ENCODE measurements at places on chromosomes 11 and 22.

- DNase-seq = no peak
These were observed 177.1 kb upstream of the PITPNB start for GRCh38 chr22:28096161-28096560.

DNA sequence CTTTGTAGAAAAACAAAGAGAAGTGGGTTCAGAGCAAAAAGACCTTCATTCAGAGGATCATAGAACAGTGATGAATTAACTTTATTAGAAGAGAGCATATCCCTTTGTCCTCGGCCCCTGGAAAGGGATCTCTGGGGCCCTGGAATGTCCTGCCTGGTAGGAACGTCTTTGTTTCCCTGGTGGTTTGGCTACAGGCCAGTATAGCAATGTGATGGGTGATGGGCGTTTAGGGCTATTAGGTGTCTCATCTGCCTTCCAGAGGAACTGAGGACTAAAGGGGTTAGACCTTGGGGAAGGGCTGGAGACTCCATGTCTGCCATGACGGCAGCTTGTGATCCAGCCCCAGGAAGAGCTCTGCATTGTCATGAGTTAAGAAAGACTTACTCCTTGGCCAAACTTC, 9.1 kb downstream of the APOL4 start:
- DNase-seq = no peak

GRCh38 chr11:120124355-120124754, 13.6 kb downstream of the TRIM29 start:
- no peak for DNase-seq

- DNase-seq = no peak
These were observed 19.2 kb upstream of the GLYATL2 start for GRCh38 chr11:58863697-58864096.

GRCh38 chr22:22849640-22850610, 37.7 kb upstream of the IGLL5 start:
- DNase-seq = no peak

DNA sequence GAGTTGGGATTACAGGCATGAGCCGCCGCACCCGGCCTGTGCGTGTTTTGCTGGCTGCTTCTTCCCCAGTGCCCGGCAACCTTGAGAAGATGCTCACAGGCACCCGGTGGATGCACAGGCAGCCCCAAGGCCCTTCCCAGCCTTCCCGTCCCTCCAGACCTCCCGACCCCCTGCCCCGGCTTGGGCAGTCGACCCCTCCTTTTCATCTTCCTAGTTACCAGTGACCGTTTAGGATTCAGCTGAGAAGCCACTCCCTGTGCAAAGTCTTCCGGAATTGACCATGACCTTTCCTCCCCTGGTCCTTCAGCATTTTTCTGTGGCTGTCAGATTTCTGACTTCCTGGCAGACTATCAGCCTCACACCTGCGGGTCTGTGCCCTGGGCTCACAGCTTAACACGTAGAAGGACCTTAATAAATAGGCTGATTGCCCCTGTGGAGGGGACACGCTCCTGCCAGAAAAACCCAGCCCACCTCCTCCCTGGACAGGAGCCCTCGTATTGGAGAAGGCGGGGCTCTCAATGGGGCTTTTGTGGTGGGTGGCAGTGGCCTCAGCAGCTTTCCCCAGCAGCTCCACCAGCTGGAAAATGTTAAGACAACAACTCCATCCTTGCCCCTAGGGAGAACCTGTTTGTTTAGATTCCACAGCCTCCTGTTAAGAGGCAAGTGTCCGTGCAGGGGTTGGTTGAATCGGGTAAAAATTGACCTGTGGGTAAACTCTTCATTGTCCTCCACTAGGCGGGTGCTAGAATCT, 10.4 kb upstream of the ANO1 start:
- no peak for DNase-seq

GRCh38 chr22:45207533-45207932, 33.2 kb downstream of the KIAA0930 start:
- no peak for DNase-seq
